NCI-H1694 treated with DMSO at 0.1 percent for 48 hours (cell line): ENCODE measurements at places on chromosomes 12 and 14.

DNA sequence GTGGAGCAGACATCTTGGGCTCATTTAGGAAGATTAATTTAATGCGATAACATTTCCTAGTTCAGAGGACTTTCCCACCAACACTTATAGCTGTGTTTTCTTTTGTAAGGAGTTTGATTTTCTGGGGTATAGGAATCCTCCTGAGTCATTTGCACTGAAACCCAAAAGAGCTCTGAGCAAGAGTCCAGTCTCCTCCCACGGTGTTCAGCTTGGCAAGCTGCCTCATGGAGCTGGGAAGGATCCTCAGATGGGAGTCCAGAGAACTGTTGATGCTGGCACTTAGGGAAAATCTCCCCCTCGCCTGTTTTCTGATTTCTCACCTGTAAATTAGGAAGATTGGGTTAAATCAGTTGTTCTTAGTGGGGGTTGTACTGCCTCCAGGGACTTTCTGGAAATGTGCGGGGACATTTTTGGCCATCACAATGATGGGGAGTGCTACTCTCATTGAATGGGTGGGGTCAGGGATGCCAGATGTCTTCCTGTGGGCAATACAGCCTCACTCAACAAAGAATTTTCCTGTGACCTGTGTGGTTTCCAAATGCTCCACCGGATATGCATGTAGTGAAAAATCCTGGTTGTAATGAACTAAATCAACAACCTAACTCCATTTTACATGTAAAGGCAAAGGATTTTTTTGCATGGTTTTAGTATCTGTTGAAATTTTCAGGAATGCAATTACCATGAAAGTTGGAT lies 150.6 kb downstream of the ADCK1 start:
- DNase-seq = no peak

DNA sequence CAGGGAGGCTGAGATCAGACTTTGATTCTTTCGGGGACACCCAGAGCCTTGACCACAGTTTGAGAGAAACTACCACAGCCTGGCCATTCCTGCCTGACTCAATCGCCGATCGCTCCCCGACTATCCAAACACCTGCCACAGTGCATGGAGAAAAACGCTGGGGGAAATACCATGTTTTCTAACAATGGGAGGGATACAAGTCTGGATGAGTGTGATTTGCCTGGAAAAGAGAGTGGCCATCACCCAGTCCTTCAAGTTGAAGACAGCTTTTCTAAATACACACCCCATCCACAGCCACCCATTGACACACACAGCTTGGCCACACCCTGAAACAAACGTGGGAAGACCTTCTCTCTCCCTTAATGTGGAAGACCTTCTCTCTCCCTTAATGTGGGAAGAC lies 6.7 kb upstream of the VASH1 start:
- DNase-seq = no peak

DNA sequence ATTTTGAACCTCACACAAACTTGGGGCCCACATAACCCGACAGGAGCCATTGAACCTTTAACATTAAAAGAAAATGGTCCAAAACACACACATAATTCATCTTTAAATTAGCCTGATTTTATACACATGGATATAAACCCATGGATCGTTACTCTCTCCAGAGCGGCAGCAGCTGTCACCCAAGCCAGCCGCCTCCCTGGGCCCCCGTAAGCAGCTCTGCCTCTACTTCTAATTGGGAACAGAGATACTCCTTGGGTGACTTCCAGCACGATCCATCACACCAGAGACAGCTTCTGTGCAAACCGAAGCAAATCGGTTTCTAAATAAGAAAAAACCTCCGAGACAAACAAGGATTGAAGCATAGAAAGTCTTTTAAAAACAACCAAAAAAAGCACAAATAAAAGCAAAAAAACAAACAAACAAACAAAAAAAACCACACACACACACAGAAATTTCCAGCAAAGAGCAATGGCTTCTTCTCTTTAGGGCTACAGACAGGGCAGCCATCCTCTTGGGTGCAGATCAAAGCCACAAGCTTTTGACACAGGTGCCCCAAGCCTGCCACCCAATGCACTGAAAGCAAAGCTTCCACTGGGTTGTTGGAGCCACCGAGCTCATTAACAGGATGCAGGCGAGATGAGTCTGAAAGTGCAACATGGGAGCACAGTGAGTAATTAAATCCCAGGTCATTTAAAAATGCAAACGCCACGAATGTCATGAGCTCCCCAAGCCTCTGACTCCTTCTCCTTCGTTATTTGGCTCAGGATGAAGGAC lies 156.9 kb downstream of the DPF3 start:
- DNase-seq = peak; percentile 97

- DNase-seq = no peak
Measured at GRCh38 chr12:79454338-79454843, 236.4 kb downstream of the PAWR start.

DNA sequence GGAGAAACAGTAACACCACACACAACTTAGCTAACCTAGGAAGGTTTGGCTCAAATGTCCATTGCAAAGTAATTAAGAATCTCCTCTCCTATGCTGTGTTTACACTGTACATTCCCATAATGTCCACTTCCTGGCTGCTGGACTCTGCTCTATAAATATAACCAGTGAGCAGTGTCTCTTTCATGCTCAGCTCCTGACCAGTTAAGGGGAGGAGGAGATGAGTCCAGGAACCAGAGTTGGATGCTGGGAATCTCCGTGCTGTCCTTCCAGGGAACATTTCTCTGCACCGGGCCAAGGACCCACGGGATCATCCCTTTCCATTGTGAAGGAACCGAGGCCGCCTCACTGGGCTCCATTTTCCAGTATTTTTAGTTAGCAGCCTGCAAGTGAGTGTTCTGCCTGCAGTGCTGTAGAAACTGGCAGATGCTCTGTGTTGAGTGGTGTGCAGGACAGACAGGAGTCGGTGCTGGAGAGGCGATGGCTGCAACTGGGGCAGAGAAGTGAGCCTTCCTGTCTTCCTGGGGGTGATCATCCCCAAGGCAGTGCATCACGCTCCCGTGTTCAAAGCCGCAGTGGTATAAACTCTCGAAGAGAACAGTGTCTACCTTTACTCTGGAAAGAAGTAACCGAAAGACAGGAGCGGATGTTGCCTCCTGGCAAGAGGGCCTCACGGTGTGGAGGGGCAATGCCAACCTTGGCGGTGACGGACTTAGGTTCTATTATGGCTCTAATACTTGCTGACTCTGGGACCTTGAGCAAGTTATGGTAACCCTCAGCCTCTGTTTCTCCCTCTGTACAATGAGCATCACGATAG lies 195.5 kb downstream of the CACNA1C start:
- DNase-seq = no peak
